ENCODE measurements at places on chromosomes 16 and 17.
A peak's percentile ranks its signal among the peaks of the same experiment; 100 is the strongest.

DNA sequence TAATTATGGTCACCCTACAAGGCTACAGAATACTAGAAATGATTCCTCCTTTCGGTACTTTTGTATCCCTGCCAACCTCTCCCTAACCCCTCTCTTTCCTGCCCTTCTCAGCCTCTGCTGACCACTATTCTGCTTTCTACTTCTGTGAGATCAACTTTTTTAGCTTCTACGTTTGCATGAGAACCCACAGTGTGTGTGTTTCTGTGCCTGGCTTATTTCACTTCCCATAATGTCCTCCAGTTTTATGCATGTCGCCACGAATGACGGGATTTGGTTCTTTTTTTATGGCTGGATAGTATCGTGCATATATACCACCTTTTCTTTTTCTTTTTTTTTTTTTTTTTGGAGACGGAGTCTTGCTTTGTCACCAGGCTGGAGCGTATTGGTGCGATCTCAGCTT, 92.1 kb downstream of the RAP1GAP2 start:
- DNase-seq = no peak

- no peak for DNase-seq
These were observed 65.8 kb downstream of the TBC1D16 start for GRCh38 chr17:79969906-79970305.

- no peak for DNase-seq
These were observed 25.7 kb downstream of the ARHGAP23 start for GRCh38 chr17:38453951-38454421.

- no peak for DNase-seq
These were observed 2.6 kb downstream of the CRYM start for GRCh38 chr16:21275529-21275928.

DNA sequence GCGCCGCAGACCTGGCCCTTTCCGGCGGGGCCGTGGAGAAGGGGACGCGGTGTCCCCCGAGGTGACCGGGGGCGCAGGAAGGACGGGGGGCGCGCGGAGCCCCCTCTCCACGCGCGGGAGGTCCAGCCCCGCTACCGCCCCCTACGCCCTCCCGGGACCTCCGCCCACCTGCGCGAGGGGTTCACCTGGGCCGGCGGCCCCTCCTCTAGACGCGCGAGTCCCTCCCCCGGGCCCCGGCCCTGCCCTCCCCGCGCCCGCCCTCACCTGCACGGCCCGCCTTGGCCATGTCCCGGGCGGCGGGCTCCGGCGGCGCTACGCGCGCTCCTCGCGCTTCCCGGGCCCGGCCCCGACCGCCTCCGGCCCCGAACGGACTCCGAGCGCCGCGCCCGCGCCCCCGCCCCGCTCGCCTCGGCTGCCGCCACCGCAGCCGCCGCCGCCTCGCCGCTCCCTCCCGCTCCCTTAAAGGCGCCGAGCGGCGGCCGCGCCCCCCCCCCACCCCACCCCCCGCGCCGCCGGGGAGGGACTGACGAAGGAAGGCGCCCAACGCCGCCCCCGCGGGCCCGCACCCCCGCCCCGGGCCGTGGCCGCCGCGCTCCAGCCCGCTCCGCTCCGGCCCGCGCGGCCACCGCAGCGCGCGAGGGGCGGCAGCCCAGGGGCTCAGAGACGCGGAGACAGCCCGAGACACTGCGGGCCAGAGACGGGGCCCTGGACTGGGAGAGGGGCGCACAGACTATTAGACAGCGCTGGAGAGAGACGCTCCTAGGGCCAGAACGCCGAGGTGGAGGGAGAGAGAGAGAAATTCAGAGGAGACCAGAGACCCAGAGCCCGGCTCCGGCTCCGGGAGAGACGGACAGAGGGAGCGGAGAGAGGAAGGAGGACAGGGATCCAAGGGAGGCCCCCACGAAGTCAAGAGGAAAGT, at the start of gene PITPNM3:
Gene PITPNM3 (minus strand): TSS at position 435 of the 919 bp plus-strand sequence. CDS start 149 bp downstream, at position 286.
- DNase-seq = no peak

- no peak for DNase-seq
These were observed 9.3 kb upstream of the VPS4A start for GRCh38 chr16:69301861-69302260.

GRCh38 chr17:51617986-51618385, 357.6 kb downstream of the UTP18 start:
- no peak for DNase-seq

- no peak for DNase-seq
These were observed 49.6 kb upstream of the NKD1 start for GRCh38 chr16:50498431-50499155.

- DNase-seq = no peak
These were observed 72.5 kb downstream of the MPRIP start for GRCh38 chr17:17114592-17115225.

- no peak for DNase-seq
These were observed 130.9 kb downstream of the ZFHX3 start for GRCh38 chr16:72917051-72917450.

GRCh38 chr16:17476414-17477259, 5.9 kb upstream of the XYLT1 start:
- DNase-seq = no peak

DNA sequence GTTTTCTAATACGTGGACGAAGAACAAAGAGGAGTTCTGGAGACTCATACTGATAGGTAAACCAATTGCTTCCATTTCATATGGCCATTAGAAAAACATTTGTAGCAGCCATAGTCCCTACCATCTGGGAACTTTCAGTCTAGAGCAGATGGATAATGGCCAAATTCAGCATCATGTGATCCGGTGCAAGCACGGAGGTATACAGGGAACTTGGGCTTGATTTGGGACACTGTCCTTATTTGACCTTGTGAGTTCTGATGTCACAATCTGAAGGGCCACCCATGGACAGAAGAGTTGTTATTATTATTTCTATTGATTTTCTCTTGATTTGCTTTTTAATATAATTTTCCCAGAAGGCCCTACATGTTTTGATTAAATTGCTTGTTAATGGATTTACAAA, 154.6 kb upstream of the ZNF267 start:
- DNase-seq = no peak

GRCh38 chr16:89742948-89743347, 21.6 kb downstream of the ZNF276 start:
- DNase-seq = no peak

GRCh38 chr17:81644976-81645952, 8.3 kb downstream of the TSPAN10 start:
- no peak for DNase-seq

DNA sequence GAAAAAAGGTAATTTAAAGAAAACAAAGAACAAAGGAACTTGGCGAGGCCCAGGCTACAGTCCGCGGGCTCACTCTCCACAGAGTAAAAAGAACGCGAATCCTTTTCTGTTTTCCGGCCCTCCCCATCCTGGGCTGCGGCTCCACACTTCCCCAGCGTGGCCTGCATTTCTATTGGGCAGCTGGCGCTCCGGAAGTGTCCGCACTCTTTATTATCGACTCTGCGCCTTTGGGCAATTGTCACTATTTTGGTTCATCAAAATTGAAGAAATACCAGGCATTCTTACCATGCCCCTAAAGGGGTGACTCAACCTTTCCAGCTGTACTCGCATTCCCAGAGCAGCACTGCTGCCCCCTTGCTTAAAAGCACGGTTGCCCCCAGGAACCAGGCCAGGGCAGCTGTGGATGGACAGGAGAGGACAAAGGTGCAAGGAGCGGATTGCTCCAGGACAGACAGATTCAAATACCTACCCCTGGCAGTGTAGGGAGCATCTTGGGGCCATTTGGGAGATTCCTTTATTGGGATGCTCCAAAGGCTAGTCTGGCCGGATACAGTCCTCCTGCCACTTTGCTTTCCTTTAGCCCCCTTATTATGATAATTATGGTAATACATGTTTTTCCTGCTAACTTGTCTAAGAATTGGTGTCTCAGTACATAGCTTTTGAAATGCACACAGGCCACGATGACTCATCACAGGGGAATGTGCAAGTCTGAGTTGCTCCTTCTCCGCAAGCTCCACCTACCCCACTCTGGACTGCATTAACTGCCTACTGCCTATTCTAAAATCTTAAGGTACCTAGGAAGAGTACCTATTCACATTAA, 985 bp upstream of the SLFN12 start:
- peak; percentile 96 for DNase-seq

DNA sequence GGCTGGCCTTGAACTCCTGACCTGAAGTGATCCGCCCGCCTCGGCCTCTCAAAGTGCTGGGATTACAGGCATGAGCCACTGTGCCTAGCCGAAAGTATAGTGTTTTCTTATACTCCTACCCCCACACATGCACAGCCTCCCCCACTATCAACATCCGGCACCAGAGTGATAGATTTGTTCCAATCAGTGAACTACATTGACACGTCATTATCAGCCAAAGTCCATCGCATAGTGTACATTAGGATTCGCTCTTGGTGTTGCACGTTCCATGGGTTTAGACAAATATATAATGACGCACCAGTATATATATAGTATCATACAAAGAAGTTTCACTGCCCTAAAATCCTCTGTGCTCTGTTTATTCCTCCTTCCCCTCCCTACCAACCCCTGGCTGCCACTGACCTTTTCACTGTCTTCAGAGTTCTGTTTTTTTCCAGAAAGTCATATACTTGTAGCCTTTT, 11.9 kb upstream of the TM4SF5 start:
- DNase-seq = no peak

DNA sequence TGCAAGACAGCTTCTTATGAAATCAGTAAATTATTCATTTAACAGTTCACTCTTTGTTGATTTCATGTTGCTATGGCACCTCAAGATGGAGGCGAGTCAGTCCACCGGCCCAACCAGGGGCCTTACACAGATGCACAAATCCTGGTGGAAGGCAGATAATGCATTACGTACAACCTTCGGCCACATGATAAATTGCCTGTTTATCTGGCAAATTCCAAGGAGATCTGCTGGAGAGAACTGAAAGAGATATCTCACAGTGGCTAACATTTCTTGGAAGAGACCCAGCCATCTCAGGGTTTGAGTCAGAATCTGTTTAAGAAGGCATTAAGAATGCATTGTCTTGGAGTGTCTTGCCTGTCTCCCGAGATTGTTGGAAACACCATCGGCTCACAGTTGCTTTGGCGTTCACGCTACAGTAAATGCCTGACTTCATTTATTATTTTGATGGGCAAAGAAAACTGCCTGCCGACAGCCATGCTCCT, 225.6 kb downstream of the MSI2 start:
- DNase-seq = peak; percentile 92

GRCh38 chr17:8005357-8005756, 2.9 kb downstream of the GUCY2D start:
- no peak for DNase-seq

DNA sequence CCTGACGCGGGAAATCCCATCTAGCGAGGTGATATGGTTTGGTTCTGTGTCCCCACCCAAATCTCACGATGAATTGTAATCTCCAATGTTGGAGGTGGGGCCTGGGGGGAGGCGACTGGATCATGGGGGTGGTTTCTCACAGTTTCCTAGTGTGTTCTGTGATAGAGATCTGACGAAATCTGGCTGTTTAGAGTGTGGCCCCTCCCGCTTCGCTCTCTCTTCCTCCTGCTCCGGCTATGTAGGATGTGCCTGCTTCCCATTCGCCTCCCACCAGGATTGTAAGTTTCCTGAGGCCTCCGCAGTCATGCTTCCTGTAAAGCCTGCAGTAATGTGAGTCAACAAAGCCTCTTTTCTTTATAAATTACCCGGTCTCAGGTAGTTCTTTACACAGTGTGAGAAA, 31.6 kb downstream of the IFT140 start:
- no peak for DNase-seq

DNA sequence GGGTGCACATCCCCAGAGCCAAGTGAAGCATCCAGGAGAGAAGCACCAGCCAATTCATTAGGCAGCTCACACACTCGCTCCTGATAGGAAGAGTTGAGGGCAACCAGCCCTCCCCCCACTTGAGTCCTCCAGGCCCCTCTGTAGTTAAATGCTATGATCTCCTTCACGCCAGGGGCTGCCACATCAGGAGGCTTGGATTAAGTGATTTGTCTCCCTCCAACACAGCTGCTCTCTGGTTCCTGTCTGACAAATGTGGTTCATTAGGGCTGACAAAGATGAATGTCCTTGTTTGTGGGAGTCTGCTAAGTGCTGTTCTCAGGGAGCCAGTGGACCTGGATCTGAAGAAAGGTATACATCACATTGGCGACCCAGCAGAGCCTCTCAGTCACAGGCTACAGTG, 94.5 kb upstream of the WSCD1 start:
- DNase-seq = no peak

DNA sequence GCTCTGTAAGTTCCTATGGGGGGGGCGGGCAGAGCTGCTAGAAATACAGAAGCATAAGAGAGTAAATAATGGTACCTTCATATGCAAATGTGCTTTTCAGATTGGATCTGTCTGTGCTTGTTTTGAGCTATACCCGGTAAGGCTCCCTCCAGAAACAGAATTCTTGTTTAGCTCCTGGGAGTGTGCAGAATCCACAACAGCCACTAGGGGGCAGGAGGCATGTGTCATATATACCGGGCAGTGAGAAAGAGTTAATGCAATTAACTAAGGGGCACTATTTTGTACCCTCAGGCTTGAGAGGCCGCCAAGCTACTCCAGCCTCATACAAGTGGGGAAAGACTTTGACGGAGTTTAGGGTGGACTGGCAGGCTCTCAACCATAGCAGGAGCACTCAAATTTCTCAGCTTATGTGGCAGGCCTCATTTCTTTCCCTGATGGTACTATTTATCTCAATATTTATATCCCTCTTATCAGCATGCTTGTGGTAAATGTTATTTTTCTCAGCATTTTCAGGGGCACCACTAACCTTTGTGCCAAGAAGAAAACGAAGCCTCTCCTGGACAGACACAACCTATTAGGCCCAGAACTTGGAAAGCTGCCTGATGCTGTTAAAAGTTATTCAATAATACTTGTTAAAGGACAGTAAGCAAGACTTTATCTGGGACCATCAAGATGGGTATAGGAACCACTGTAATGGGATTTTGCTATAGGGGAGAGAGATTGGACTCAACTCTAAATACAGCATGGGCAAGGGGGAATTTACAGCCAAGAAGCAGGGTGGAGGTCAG, 10.7 kb upstream of the CENPV start:
- DNase-seq = no peak

DNA sequence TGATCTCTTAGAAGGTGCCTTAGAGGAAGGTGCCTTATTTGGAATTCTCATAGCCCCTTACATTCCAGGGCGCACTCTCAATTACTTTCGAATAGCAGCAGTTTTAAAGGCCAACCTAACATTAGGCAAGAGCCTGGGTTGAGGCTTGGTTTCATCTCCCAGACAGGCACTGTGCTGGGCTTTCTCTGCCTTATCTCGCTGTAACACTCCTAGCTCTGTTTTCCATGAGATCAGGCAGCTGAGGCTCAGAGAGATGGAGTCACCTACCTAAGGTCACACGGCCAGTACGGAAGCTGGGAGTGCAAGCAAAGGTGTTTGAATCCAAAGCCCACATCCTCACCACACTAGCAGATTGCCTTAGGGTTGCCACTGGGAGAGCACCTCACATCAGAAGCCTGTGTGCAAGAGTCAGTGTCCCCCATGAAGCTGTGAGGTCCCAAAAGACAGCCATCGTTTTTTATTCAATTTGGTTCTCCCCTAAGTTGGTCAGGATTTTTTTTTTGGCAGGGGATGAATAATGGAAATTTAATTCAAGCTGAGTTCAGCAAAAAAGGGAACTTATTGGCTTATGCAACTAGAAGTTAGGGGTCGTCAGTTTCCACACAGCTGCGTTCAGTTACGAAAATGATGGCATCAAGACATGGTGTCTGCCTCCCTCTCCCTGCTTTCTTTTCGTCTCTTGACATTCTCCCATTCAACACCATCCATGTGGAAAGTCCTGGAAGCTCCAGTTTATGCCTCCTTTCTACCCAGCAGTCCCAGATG, 206.4 kb downstream of the KATNIP start:
- DNase-seq = no peak

GRCh38 chr16:54816471-54816870, 114.2 kb upstream of the IRX5 start:
- no peak for DNase-seq

All from HS-5 (cell line).